SW480 (cell line): ENCODE measurements at places on chromosomes 2 and 18.

DNA sequence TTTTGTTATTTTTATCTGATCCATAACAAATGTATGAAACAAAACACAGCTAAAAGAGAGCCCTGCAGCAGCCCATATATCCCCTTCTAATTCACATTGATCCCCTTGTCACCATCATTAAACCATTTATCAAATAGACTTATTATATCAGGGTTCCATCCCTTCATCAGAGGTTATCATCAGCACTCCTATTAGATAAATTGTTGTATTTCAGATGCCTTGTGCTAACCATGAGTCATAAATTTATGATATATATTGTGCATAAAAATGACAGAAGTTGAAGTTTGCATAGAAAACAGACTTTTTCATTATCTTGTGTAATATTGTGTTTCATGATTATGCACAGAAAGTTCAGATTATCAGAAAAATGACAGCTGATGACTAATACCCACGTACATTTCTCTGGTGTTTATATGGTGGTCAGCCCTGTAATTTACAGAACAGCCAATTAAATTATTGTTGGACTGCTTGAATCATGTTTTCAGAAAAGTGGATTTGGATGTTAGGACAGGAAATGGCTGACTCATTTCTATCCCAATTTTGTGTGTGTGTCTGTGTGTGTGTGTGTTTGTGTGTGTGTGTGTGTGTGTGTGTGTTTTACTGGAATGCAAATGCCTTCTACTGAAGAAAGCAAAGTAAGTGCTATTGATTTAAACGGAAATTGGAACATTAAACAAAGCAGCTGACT, 80.9 kb downstream of the PPP1R1C start:
- no peak for DNase-seq

- DNase-seq = no peak
Observed at GRCh38 chr18:10089881-10090280, 176.1 kb downstream of the VAPA start.

DNA sequence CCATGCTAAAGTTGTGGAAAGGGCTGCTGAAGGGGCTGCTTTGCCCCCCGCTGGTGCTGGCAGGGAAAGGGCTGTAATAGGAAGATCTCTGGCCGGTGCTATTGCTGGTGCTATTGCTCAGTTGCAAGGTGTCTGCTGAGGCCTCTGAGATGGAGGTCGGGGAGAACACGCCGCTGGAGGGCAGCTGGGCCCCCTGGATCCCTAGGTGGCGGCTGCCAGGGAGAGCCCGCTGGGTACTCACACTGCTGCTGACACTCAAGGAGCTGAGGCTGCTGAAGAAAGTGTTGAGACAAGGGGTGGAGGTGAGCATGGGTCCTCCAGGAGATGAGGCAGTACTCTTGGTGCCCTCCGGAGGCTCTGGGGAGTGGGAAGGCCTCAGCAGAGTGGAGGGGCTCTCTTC, 4.2 kb downstream of the FOXI3 start:
- no peak for DNase-seq

DNA sequence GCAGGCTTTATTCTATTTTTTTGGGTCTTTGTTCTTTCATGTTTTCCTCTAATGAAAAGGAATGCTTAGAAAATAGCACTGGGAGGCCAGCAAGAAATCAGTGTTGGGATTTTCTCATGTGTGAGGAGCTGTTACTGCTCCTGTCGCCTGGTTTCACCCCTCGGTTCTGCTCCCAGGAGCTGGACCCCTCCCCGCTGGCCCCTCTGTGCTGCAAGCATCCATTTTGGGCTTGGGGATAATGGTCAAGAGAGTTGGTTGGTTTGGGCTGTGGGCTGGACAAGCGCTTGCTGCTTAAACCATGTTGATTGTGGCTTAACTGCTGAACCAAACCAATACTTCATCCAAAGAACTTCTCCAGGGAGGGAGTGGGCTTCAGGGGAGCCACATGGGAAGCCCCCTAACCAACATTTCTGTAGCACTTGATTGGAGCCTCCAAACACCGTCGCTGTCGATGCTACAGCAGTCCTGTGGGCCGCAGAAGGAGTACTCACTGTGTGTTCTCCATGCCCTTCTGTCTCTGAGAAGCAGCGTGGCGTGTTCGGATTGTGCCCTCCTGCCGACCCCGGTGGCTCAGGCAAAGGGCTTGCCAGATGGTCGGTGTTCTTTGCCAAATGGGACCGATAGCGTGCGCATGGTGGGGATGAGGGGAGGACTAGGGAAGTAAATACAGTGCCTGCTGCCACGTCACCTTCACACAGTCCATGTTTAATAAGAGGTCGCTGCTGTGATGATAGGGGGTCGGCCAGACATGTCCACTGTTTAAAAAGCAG, 40.0 kb downstream of the AGAP1 start:
- DNase-seq = no peak

DNA sequence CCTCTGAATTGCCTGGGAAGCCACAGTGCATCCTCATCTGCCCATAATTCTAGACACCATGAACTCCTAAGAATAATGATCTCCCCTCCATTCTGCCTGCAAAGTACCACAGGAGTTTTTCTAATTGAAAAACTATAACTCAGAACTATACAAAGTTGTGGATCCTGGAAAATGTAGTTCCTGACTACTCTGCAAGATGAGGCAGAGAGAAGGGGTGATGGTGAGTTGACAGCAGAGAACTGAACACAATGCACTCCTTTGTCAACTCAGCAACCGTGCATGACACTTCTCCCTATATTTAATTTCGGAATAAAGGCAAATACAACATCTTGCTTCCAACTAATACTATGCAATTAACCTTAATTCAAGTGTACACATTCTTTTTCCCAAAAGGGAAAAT, 471.1 kb upstream of the FAM98A start:
- no peak for DNase-seq

DNA sequence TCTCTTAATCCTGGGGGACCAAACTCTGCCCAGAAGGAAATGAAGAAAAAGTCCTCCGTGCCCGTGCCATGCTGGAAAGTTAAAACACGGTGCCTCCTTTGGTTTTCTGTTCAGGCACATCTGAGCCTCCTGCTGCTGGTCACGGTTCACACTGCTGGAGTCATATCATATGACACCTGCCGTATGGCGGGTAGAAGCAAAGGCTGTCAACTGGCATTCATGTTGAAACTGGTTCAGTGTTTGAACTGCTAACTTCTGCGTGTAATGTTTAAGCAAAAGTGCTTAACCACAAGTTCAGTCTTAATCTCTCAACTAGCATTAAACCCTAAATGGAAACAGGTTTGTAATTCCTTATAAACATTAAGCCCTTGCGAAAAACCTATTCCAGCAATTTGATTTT, 3.1 kb downstream of the STK39 start:
- DNase-seq = peak; percentile 8

- DNase-seq = no peak
Observed at GRCh38 chr2:10402062-10402585, 46.0 kb downstream of the ODC1 start.

DNA sequence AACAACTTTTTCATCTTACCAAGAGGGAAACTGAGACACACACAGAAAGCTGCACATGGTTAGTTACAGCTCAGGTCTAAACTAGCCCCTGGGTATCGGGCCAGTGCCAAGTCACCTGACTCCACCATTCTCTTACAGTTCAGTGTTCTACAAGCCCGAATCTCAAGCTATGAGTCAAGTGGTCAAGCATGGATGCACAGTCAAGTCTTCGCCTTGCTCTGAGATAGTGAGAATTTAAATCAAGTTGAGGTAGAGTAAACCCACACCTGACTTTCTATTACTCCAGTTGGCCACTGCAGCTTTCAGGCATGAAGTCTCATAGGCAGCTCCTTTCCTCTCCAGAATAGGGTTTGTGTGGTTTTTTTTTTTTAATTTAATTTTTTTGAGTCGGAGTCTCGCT, 34.5 kb upstream of the ARL5A start:
- DNase-seq = no peak

GRCh38 chr18:2923464-2923863, 76.7 kb downstream of the EMILIN2 start:
- DNase-seq = no peak

DNA sequence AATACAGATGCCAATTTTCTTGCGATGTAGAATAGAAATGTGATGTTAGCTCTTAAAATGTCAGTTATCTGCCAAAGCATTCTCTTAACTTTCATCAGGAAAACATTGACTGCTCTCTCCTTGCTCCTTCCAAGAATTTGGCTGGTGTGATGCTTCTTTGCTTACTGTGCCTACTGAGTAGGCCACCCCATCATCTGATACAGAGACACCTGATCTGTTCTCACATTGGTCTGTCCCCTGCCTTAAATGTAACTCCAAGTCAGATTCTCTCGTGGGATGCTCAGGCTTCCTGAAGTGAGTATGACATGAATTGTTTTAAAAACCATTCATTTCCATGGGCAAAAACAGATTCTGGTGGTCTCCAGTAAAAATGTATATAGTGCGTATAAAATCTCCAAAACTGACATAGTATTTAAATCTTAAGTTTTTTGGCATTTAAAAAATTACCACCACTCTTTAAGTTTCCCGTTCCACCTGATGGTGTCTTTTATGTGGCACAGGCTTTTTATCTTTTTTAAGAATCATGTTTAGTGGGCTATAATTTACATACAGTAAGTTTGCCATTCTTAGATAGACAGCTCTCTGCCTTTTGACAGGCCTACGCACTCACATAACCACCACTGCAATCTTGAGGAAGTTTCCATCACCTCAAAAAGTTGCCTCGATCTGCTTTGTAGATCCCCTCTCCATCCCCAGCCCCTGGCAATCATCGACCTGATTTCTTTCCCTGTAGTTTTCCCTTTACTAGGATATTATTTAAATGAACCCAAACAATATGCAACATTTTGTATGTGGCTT, 36.6 kb downstream of the UBE2F start:
- no peak for DNase-seq

DNA sequence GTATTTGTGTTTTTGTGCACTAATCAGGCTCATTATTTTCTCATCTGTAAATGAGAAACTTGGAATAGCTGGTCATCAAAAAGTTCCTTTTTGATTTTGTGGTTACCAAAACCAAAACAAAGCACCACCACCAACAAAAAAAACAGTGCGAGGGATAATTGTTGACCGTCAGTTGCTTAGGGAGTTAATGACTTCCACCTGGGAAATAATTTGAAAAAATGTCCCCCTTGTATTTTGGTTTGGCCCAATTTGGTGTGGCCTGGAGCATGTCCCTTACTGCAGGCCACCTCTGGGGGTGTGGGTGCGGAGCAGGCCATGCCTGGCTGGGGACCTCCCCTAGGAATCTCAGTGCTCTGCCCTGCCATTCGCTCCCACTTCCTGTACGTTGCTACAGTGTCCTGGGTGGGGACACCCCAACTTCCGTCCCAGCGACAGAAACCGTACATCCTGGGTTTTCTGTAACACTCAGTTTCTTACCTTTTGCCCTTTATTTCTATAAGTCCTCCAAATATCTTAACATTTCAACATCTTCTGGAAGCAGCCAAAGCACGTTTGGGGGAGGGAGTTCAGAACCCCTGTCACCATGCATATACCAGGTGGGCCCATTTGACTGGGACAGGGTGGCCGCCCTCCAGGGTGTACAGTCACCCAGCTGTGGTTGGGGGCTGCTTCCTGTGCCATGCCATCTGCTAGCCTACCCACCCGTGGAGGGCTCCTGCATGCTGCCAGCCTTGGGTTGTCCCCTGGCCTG, 31.3 kb downstream of the NCK2 start:
- DNase-seq = peak; percentile 16

DNA sequence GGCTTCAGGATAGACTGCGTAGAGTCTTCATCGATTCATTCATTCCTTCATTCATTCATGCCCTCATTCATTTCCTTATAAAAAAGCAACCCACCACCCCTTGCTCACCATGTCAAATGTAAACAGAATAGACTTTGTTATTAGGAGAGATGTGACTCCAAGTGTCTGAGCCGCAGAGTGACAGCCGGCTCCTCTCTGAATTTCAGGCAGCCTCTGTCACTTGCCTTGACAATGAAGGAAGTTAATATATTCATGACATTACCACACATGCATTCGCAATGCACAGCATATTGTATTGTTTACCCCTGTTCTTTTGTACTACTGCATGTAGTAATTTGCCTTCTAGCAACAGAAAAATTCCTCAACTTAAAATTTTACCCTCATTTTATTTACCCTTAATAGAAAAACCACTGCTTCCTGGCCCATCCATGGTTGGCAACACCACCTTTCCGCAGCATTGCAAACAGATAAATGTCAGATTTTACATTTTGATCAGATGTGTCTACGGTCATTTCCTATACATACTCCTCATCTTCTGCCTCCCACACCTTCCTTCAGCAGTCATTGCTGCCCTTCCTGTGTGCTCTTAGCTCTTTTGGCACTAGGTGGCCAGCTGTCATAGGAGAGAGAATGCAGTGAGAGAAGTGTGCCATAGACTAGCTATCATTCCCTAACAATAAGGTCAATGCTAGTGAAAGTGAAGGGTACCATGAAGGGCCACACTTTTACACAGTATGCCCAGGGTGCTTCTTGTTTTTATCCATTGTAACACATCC, 1090.8 kb downstream of the BCL11A start:
- DNase-seq = peak; percentile 10

- no peak for DNase-seq
Observed at GRCh38 chr2:96758987-96759386, 1.7 kb upstream of the CNNM4 start.

- no peak for DNase-seq
Observed at GRCh38 chr2:127347734-127348392, 39.9 kb downstream of the MAP3K2 start.

DNA sequence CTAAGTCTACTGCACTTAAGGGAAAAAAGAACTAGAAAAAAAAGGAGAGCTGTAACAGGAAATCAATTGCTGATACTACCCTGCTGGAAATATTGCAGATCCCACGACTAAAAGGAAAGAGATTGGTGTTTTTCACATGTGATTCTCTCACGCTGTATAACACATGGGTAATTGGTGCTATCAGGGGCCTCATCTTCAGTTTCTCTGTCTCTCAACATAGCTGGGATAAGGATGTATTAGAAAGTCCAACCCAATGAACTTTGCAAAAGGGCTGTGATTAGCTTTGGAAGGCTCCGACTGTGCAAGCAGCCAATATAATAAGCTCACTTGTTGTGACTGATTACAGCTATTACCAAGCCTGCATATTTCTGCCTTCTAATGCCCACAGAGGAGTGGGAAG, 133.4 kb downstream of the NRP2 start:
- DNase-seq = no peak

GRCh38 chr2:72936660-72937355, 19.5 kb downstream of the EMX1 start:
- DNase-seq = no peak

DNA sequence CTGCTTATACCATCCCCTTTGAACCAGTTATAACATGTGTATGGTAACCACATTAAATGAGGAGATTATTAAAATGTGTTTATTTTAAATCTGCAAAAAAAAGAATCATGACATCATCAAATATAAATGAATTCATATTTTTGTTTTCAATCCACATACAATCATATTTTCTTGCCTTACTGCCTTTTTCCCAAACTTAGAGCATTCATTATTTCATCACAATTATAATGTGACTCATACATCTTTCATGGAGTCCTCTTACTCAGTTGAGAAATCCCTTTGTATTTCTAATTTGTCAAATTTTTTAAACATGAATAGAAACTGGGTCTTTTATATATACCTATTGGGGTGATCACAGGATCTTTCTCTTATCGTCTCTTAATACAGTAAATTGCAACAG, 909.6 kb downstream of the DSC3 start:
- DNase-seq = no peak

GRCh38 chr18:4639628-4640310, 184.7 kb upstream of the DLGAP1 start:
- DNase-seq = no peak

GRCh38 chr2:49105506-49105905, 48.8 kb downstream of the FSHR start:
- no peak for DNase-seq

- DNase-seq = no peak
Observed at GRCh38 chr2:232309592-232309991, 69.0 kb upstream of the ALPP start.
